Activated T-helper 1 cell treated with anti-CD3 and anti-CD28 coated beads, Interleukin-2, amount 50 U/mL, for 16 hours (primary cell): ENCODE measurements at places on chromosomes 5 and 9.

DNA sequence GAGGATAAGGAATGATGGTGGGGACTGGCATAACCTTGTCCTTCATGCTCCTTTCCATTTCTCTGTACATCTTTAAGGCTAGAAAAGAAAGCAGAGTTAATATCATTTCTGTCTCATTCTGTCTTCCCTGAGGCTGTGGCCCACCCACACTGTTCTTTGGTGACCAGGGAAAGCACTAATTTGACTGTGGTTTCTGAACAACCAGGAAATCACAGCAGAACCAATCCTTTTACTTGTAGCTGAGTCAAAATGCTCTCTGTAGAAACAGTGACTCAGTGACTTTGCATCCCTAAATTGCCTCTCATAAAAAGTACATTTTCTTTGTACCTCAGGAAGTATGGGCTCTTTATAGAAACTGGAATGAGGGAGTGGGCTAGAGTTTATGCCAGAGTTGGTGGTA is 28.1 kb downstream of the IL33 start:
- DNase-seq: no peak

DNA sequence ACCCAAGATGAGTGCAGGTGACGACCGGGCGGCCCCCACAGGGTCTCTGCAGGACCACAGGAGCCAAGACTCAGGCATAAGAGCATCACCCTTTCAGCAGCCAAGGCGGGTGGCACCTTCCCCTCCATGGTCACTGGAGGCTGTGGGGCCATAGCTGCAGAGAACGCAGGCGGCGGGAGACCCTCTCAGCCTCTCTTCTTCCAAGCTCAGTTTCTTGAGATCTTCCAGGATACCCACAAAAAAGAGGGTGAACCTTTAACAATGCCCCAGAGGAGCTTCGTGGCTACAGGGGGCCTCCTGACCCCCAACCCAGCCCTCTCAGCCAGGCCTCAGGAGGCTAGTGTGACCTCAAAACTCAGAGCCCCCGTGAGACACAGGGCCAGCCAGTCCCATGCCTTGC is 5.8 kb upstream of the TBC1D9B start:
- DNase-seq: no peak

DNA sequence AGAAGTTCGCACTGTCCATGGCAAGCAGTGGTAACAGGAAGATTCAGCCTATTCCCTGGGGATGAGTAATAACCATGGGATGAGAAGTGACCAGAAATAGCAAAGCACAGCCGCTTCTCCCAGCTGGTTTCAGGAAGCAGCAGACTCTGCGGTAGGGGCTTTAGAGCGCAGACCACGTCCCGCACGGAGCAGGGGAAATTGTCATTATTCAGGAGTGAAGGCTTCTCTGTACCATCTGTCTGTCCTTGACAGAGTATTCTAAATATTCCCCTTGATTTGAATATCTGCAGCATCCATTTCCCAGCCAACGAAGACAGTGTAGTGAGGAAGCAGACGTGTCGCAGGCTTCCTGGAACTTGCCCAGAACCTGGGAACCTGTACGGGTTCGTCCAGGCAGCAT is 159.6 kb downstream of the NXNL2 start:
- DNase-seq: no peak

GRCh38 chr5:1318659-1319251 is 23.9 kb upstream of the TERT start:
- no peak for DNase-seq

DNA sequence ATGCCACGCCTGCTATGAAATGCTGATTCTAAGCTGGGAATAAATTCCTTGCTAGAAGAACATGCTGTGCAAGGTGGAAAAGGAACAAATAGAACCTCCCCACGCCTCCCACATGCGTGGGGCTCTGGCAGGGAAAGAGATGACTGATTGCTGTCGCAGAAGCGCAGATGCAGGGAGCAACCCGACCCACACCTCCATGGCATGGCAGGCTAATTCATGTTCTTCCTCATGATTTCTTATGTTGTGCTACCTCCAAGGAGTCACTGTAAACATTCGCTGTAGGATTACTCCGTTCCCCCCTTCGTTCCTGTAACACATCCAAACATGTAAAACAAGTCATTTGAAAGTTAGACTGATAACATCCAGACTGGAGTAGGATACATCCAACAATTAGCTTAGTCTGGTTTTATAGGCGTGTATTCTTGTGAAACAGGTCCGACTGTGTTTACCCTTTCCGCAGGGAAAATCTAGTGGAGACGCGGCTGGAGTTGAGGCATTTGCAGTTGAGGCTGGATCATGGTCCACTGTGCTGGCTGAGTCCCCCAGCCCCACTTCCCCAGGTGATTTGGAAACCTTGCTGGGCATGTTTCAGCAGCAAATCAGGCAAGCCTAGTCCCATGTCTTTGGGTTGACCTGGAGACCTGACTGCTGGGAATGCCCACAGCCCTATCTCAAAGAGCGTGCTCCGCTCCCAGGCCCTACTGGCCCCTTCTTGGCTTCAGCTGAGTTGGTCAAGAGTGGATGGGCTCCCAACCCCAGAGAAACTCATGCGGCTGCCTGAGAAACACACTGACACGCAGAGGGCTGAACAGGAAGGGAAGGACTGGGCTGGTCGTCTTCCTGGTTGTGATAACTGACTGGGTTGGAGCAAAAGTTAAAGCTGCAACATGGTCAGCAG is 24.8 kb upstream of the ANKRD33B start:
- DNase-seq: no peak

- DNase-seq: no peak
Observed at GRCh38 chr9:4137234-4137633, 162.6 kb downstream of the GLIS3 start.
